ENCODE measurements at places on chromosomes 6 and 20.
A peak's percentile ranks its signal among the peaks of the same experiment; 100 is the strongest.

DNA sequence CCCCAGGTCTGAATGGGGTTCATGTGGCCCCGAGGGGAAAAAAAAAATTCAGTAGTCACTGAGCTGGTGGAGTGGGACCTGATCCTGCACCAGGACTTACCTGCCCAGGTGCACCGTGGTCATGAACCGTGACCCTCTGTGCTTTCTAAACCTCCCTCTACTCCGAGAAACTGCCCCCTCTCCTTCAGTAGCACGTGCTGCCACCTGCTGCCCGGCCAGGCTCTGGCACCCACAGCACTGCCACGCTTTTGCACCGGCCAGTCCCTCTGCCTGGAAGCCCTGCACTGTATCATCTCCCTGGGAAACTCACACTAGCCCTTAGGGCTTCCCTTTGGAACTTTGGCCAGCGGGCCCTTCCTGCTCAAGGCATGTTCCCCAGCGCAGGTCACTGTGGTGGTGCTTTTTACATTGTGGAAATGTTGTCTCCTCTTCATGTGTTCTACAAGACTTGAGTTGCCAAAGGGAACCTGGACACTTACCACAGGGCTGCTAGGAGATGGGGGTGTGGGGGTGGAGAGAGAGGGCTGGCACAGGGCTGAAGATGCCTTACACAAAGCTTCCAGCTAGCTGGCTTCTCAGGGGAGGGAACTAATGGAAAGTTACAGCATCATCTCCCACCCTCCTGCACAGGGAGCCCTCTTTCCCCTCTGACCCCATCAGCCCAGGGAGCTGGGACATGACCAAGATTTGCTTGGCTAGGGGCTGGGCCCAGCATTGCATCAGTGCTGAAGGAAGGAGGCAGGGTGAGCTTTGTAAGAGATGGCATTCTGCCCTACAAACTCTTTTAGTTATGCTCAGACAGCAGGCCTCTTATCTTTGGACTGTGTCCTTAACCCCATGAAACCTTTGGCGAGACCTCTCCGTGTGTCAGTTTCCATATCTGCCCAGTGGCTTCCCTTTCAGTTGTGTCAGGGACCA, 2.5 kb upstream of the PTPRT start:
- no peak for DNase-seq

DNA sequence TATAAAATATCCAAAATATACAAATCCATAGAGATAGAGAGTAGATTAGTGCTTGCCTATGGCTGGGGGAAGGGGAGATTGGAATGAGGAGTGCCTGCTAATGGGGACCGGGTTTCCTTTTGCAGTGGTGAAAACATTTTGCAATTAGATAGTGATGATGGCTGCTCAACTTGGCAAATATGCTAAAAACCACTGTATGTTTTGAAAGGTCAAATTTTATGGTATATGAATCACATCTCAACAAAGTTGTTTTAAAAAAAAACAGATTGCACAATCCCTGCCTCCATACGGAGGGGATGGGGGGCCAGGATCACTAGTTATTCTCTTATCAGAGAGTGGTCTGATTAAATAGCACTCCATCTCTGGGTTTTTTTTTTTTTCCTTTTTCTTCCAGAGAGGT, 76.9 kb upstream of the RIPOR2 start:
- peak; percentile 88 for DNase-seq

DNA sequence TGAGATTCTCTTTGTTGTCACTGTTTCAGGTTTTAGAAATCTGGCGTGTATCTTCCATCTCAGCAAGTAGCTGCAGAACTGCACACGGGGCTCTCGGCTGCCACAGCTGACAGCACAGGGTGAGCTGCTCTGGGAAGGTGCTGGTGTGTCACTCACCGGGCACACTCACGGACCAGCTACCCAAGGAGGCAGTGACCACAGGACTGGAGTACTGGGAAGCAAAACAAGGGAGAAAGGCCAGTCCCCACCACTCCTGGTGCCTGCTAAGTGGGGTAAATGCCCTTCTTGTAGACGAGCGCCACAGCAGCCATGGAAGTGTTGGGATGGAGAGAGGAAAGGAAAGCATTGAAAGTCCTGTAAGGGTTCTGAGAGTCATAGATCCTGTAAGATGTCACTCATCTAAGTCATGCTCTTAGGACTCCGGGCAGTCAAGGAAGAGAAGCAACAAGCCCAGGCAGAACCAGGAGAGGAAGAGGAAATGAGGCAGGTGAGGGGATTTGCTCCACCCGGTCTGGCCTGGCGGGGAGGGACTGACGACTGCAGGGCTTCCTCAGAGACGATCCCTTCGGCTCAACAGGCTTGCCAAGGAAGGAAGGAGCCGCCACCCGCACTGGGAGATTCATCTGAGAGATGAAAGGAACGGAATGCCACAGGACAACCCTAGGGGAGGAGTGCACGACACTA, 48.1 kb downstream of the PRDM1 start:
- no peak for DNase-seq

DNA sequence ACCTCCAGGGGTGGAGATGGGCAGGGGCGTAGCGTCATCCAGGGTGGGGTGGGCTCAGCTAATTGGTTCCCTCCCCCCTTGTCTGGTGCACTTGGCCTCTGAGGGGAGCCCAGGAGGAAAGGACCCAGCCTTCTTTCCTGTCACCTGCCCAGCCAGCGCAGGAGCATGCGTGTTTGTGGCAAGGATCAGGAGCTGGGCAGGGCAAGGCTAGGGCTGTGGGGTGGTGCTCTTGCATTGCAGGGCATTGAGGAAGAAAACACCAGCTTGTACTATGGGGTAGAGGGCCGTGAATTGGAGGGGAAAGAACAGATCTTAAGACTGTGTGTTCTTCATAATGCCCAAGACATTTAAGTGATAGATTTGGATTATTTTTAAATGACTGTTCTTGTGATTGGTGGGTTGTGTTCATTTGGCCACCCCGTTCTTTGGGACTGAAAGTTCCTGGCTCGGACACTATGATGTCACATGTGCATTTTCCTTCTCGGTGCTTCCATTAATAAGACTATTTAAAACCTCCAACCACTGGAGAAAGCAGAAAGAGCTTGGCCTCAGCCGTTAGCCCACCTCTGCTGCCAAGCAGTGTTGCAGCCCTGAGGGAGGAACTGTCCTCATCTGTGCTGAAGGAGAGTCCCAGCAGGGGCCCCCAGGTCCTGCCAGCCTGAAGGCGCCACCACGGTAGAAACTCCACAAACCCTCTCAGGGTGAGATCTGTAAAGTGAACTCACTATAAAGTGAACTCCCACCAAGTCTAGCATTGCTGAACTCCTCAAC, 136.2 kb upstream of the INSM1 start:
- no peak for DNase-seq

- DNase-seq = no peak
These were observed 160.2 kb downstream of the QRSL1 start for GRCh38 chr6:106789428-106790148.

DNA sequence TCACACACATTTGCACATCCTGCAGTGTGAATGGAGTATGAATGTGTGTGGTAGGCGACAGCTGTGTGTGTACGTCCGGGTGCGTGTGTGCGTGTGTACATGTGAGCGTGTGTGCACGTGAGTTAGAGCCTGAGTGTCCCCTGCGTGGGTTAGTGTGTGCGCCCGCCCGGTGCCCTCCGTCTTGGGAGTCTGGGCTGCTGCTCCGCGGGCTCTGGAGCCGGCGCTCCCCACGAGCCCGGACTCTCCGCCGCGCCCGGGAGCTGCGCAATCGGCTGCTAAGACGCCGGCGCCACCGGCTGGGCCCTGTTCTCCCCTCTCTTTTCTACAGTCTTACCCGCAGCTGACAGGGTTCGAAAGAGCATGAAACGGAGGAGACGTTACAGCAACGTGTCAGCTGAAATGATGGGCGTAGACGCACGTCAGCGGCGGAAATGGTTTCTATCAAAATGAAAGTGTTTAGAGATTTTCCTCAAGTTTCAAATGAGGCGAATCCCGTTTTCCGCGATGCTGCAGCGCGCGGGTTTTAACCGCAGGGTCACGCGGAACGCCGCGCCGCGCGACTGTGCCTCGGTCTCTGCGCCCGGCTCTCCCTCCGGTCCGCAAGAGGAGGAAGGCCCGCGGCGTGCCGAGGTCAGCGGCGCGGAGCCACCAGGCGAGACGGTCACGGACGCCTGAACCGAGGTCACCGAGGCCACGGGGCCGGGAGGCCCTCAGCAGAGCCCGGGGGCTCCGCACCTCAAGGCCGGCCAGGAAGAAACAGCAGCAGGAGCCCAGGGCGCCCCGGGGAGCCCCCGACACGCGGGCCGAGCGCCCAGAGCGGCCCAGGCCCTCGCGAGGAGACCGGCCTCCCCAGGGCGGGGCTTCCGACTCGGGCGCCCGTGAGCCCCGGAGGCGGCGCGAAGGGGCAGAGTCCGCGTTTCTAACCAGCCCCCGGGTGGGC, 95.3 kb upstream of the BHLHE23 start:
- DNase-seq = peak; percentile 34

DNA sequence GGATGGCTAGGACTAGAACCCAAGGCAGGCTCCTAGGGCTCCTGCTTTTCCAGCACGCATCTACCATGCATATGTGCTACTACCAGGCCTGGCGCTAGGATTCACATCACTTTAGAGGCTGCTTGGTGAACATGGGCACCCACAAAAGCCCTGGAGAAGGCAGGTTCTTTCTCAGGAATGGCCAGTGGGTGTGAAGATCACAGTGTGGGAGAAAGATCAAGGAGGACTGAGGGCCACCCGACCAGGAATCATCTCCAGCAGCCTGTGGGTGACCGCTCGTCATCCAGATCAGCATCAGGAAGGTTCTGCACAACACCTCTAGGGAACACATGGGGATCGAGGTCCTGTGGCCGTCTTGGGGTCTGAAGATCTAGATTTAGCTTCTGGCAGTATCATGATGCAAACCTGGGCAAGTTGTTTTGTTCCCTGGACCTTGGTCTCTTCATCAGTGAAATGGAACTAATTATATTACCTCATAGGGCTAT, 27.3 kb downstream of the SRSF3 start:
- no peak for DNase-seq

DNA sequence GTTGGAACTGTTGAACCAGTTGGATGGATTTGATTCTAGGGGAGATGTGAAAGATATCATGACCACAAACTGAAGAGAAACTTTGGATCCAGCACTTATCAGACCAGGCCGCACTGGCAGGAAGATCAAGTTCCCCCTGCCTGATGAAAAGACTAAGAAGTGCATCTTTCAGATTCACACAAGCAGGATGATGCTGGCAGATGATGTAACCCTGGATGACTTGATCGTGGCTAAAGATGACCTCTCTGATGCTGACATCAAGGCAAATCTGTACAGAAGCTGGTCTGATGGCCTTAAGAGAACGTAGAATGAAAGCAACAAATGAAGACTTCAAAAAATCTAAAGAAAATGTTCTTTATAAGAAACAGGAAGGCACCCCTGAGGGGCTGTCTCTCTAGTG, 72.8 kb upstream of the CDYL start:
- peak; percentile 12 for DNase-seq

Data from fibroblast of mammary gland (primary cell).